ENCODE measurements at places on chromosomes 2 and 18.
A peak's percentile ranks its signal among the peaks of the same experiment; 100 is the strongest.

DNA sequence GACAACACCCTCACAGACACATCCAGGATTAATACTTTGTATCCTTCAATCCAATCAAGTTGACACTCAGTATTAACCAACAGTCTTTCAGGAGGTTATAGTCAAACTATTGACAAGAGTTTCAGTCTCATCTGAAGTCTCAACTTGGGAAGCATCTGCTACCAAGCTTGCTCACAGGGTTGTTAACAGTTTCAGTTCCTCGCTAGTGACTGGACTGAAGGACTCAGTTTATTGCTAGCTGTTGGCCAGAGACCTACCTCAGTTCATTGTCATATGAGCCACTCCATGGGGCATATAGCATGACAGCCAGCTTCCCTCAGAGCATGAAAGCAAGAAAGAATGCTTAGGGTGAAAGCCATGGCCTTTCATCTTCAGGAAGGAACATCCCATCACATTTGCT lies 228.6 kb downstream of the EPHA4 start:
- no peak for DNase-seq

DNA sequence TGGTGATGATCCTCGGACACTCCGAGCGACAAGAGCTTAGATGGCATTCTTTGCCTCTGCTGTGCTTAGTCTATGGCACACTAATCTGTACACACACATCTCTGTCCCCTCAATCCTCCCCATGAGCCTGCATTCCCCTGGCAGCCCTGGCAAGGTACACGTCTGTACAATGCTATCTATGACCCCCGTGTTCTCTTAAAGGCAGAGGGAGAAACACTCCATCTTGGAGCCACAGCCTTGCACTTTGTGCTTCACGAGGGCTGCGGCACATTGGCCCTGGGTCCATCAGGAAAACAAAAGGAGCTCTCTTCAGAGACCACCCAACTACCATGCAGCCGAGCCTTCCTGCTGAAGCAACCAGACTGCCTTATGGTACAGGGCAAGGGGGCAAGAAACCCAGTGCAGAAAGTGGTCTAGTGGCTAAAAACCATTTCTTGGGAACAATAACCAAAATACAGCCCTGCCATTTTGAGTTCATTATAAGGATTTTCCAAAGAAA lies 42.5 kb downstream of the STEAP3 start:
- DNase-seq: no peak

DNA sequence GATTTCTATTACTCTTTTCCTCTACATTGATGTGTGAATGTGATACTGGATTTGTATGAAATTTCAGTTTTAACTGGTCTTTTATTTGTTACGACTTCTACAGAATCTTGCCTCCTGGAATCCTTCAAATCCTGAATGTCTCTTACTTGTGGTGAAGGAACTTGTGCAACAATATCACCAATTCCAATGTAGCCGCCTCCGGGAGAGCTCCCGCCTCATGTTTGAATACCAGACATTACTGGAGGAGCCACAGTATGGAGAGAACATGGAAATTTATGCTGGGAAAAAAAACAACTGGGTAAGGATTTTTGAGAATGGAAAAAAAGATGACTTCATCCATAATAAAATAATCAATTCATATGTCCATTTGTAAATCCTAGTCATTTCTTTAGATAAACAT lies 134.6 kb downstream of the BABAM2 start:
- DNase-seq: no peak

- no peak for DNase-seq
Observed at GRCh38 chr2:240506406-240507059, 51.3 kb downstream of the ANKMY1 start.

DNA sequence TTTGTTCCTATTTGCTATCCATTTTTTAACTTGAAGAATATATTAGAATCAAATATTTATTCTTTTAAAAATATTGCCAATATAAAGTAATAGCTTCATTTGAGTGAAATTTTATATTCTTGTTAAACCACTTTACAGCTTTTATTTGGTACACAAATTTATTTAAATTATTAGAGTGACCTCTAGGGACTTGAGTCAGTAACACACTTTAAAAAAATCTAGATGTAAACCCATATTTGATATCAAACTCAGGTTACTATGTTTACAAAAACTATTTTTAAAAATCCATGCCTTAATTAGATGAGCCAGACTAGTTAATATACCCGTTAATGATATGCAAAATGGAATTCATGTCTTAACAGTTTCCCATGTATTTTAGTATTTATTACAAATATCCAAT lies 134.6 kb downstream of the MAP4K4 start:
- DNase-seq: peak; percentile 35

GRCh38 chr18:499776-500631 lies 497 bp downstream of the COLEC12 start:
- no peak for DNase-seq

GRCh38 chr2:70086278-70086837 lies 919 bp upstream of the PCBP1 start:
- peak; percentile 69 for DNase-seq

GRCh38 chr2:203327582-203327900 lies 653 bp upstream of the ABI2 start:
- DNase-seq: no peak

DNA sequence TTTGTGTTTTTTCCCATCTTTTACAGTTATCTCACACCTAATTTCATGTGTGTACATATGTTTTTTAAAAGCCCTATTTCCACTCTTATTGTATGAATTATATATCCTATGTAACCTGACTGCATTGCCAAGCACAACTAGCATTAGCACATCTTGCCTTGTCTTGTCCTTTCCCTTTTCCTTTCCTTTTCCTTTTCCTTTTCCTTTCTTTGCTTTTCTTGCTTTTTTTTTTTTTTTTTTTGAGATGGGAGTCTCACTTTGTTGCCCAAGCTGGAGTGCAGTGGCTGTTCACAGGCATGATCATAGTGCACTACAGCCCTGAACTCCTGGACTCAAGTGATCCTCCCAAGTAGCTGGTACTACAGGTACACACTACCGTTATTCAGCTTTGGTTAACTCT lies 172.7 kb upstream of the BOD1L2 start:
- DNase-seq: no peak

- no peak for DNase-seq
Observed at GRCh38 chr2:69628325-69629021, 15.1 kb downstream of the AAK1 start.

- no peak for DNase-seq
Observed at GRCh38 chr2:1967242-1968208, 223.2 kb upstream of the PXDN start.

- DNase-seq: no peak
Observed at GRCh38 chr2:131037398-131038257, 55.6 kb downstream of the FAM168B start.

DNA sequence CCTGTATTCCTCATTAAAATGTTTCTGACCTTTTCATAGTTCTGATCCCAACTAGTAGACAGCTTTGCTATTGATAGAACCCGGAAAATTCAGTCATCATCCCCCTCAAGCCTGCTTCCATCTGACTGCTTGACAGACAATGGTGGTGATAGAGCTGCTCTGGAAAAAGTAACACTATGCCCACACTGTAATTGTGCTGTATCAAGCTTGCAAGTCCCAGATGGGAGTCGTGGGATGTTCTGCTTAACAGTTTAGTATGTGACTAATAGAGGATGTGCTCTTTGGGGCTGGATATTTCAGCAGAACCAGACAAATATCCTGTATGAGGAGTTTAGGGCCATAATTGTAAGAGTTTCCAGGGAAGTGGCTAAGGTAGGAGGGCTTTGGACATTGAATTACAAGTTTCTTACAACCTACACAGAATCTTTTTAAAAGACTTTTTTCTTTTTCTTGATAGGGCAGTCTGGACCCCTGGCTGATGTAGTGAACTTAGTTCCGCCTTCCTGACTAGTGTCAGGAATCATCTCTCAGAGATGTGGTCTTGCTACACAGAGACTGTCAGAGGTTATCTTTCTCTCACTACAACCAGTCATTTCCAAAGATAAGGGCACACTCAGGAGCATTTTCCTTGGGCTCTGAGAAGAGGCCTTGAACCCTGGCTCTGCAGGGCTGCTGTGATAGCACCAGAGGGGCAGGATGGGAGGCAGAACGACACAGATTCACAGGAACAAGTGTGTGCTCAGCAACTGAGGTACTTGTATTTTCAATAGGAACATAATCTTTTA lies 158.0 kb upstream of the RBMS1 start:
- no peak for DNase-seq

- DNase-seq: no peak
Observed at GRCh38 chr2:217970206-217970605, 32.6 kb downstream of the TNS1 start.

- DNase-seq: no peak
Observed at GRCh38 chr2:106037932-106038331, 156.2 kb downstream of the UXS1 start.

GRCh38 chr2:198452327-198452726 lies 647.9 kb downstream of the PLCL1 start:
- no peak for DNase-seq

DNA sequence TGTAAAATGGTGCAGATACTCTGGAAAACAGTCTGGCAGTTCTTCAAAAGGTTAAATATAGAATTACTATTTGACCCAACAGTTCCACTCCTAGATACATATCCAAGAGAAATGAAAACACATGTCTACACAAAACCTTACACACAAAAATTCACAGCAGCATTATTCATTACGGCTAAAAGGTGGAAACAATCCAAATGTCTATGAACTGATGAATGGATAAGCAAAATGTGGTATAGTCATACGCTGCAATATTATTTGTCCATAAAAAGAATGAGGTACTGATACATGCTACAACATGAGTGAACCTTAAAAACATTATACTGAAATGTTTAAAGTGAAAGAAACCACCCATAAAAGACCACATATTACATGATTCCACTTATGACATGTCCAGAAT lies 4.0 kb downstream of the CYP27C1 start:
- no peak for DNase-seq

Measured in ACHN (cell line).